ENCODE measurements at places on chromosomes 2 and 18. TPM values are rescaled to one million over a fixed set of nuclear protein-coding genes. Genes with fewer than 3 reads are reported as not detected.

SF3B1 gene
- 241 TPM for total RNA-seq

GAREM2 gene
- 2.7 TPM for total RNA-seq

RASGRP3 gene
- total RNA-seq: 5.8 TPM

DNA sequence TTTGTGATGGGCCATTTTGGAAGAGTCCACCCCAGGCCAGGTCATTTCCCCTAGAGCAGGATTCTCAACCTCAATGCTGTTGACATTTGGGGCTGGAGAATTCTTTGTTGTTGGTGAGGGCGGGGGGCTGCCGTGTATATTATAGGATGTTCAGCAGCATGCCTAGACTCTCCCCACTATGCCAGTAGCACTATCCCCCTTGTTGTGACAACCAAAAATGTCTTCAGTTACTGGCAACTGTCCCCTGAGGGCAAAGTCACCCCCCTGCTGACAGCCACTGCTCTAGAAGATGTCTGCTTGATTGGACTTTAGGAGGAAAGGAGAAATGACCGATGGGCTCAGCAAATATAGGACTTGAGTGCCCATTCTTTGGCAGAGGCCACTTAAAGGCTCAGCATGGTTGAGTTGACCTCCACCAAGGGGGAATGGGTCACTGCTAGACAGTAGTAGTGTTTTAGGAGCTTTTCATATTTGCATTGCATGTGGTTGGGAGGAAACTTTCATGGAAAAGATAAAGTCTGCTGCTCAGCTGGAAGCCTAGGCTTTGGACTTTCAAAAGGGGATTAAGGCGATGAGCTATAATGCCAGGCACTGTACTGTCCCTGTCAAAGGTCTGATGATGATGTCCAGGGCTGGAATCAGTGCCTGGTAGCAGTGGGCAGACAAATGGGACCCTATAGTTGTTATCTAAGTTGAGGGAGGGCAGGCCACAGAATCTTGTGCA, 61.1 kb upstream of the MCFD2 start:
- DNase-seq: no peak
- peak overlapping the region; percentile 52 for H3K27ac ChIP-seq
- peaks cover 42% of the 10 kb centered on the region for H3K4me1 ChIP-seq
- H3K36me3 ChIP-seq: peaks cover 41% of the 10 kb centered on the region

POTEI gene
- not detected for total RNA-seq

TNFRSF11A gene
- 2.7 TPM for total RNA-seq

GRCh38 chr2:152453129-152453911, 118.3 kb downstream of the FMNL2 start:
- no peaks in the 10 kb centered on the region for H3K4me1 ChIP-seq
- DNase-seq: no peak
- no peak overlapping the region for H3K4me3 ChIP-seq
- H3K27me3 ChIP-seq: peaks cover 6% of the 10 kb centered on the region
- H3K27ac ChIP-seq: no peak overlapping the region

ACOXL gene
- not detected for total RNA-seq

SELENOI gene
- 59.0 TPM for total RNA-seq

- DNase-seq: no peak
- no peaks in the 10 kb centered on the region for H3K4me1 ChIP-seq
- H3K4me3 ChIP-seq: no peak overlapping the region
- H3K36me3 ChIP-seq: no peaks in the 10 kb centered on the region
These were observed 614.1 kb upstream of the VRK2 start for GRCh38 chr2:57432528-57432927.

DNA sequence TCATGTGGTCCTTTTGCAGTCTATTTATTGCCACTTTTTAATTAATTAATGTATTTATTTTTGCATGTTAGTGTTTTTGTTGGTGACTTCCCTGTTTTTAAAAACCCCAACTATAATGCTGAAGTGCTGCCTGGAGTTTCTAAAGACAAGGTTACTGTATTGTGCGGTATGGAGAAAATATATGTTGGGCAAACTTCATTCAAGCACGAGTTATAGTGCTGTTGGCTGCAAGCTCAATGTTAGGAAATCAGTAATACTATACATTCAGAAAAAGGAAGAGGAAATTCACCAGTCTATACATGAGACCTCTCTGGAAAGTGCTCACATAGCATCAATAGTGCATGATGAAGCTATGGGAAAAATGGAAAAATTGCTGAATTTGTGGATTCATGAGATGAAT, 15.4 kb upstream of the RBMS1 start:
- H3K27ac ChIP-seq: no peak overlapping the region
- H3K4me3 ChIP-seq: no peak overlapping the region
- no peak for DNase-seq
- H3K36me3 ChIP-seq: no peaks in the 10 kb centered on the region
- no peaks in the 10 kb centered on the region for H3K27me3 ChIP-seq

DPYSL5 gene
- total RNA-seq: not detected

MYOM1 gene
- total RNA-seq: 0.82 TPM

GRCh38 chr18:76823587-76824011, 1.2 kb downstream of the ZNF236 start:
- H3K4me3 ChIP-seq: peak overlapping the region; percentile 83
- peaks cover 42% of the 10 kb centered on the region for H3K4me1 ChIP-seq
- peak overlapping the region; percentile 84 for H3K27ac ChIP-seq

DNA sequence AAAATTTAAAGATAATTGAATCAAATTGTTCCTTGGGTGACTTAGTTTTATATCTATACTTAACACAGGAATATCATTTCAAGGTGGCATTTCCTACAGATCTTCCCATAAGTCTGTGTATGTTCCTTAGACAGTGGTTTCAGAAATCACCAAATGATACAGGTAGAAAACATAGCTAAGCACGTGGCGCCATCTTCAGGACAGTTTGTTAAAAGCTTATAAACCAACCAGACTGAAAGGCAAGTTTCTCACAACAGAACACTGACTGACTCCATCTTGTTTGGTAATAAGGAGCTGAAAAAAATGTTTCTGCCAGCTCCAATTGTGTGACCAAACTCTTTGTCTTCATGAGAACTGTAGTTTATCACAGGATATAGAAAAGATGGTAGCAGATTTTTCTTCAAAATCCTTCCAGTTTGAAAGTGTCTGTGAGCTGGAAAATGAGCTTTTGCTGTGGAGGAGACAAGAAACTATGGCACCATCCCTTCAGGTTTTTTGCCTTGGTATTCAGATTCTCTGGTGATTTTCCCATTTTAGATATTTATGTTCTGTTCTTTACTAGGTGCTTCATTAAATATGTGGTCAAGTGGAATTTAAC, 34.8 kb upstream of the NEUROD1 start:
- no peaks in the 10 kb centered on the region for H3K4me1 ChIP-seq
- no peak overlapping the region for H3K27ac ChIP-seq
- H3K4me3 ChIP-seq: no peak overlapping the region
- peak; percentile 49 for DNase-seq

GRCh38 chr2:74930811-74931486, 27.5 kb upstream of the POLE4 start:
- no peak overlapping the region for H3K4me3 ChIP-seq
- no peaks in the 10 kb centered on the region for H3K4me1 ChIP-seq
- DNase-seq: no peak
- no peaks in the 10 kb centered on the region for H3K27me3 ChIP-seq
- H3K27ac ChIP-seq: no peak overlapping the region

- H3K27me3 ChIP-seq: no peaks in the 10 kb centered on the region
- no peak for DNase-seq
- H3K27ac ChIP-seq: peak overlapping the region; percentile 86
These were observed 209.9 kb downstream of the SEPTIN10 start for GRCh38 chr2:109403841-109404201.

DNA sequence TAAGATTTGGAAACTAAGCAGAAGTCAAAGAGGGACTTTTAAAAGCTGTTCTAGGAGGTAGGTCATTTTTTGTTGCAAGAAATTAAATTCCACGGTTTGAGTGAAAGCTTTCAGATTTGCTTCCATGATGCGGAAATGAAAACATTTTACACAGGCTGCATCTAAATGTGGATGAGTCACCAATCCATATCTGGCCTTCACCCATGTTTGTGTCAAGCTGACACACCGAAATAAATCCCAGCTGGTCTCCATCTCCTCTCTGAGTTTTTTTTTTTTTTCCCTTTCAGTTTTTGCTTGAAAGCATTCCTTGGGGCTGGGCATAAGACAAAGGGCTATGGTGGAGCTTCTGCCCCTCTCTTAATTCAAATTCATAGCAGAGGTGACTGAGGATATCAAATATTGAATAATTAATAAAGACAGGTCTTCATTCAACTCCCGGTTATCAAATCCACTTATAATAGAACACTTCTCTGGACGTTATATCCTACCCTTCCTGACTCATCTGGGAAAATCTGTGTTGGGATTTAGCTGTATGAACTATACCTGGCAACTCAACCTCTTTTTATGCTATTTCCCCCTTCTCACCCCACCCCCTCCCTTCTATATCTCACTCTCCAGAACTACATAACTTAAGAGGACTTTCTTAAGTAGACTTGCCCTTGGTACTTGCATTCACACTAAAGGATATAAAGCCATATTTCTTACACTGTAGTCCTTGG, 558.3 kb upstream of the GCFC2 start:
- no peak overlapping the region for H3K27ac ChIP-seq
- no peak overlapping the region for H3K4me3 ChIP-seq
- no peak for DNase-seq
- H3K4me1 ChIP-seq: no peaks in the 10 kb centered on the region
- H3K36me3 ChIP-seq: no peaks in the 10 kb centered on the region

DNA sequence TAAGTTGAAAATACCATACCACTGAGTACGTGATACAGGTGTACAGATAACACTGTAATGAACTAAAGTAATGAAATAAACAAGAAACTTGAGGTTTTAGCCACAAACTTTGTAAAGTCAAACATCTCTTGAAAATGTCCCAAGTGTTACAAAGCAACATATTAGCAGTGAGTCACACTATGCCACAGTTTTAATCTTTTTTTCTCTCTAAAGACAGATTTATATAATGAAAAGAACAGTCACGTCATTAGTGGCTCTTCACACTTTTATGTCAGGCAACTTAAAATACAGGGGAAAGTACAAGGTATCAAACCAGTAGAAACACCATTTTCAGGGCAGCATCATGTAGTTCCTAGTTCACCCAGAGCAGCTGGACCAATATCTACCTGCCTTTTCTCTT, 42.1 kb downstream of the RAPH1 start:
- no peak for DNase-seq
- no peak overlapping the region for H3K27ac ChIP-seq
- peaks cover 2% of the 10 kb centered on the region for H3K36me3 ChIP-seq
- H3K4me1 ChIP-seq: peaks cover 9% of the 10 kb centered on the region
- no peaks in the 10 kb centered on the region for H3K27me3 ChIP-seq

GRCh38 chr2:27097341-27097740, 10.8 kb downstream of the KHK start:
- no peaks in the 10 kb centered on the region for H3K27me3 ChIP-seq
- H3K4me3 ChIP-seq: no peak overlapping the region
- DNase-seq: no peak

All from activated naive CD8-positive, alpha-beta T cell treated with anti-CD3 and anti-CD28 coated beads for 36 hours (primary cell).